ENCODE measurements at places on chromosomes 5 and 9.

GRCh38 chr5:180600554-180601041 lies 9.3 kb upstream of the SCGB3A1 start:
- H3K36me3 ChIP-seq = no peaks in the 10 kb centered on the region
- no peak overlapping the region for H3K27ac ChIP-seq
- H3K4me3 ChIP-seq = no peak overlapping the region
- peaks cover 4% of the 10 kb centered on the region for H3K4me1 ChIP-seq

DNA sequence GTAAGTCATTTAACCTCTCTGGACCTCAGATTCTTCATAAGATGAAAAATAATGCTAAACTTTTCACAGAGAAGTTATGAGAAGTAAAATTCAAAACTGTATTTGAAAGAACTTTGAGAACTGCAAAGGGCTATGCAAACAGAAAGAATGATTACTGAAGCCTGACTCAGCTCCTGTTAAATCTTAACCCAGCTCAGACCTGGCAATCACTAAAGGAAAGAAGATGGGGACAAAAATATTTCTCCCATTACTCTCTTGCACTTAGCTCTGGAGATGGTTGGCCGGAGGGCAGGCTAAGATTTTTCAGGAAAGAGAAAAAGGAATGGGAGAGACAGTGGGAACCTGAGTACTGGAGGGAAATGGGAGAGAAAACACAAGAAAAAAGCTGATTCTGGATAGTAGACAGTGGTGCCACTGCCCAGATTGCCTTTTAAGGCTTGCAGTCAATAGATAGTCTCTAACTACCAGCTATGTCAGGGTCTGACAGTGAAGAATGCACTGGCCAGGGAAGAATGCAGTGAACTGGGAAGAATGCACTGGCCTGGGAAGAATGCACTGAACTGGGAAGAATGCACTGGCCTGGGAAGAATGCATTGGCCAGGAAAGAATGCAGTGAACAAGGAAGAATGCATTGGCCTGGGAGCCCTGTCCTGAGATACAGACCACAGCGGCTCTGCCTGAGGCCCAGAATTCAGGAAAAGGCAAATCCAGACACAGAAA lies 25.2 kb upstream of the CEMIP2 start:
- H3K36me3 ChIP-seq = no peaks in the 10 kb centered on the region
- H3K4me1 ChIP-seq = peaks cover 11% of the 10 kb centered on the region
- no peak overlapping the region for H3K27ac ChIP-seq
- H3K27me3 ChIP-seq = no peaks in the 10 kb centered on the region
- no peak for DNase-seq

DNA sequence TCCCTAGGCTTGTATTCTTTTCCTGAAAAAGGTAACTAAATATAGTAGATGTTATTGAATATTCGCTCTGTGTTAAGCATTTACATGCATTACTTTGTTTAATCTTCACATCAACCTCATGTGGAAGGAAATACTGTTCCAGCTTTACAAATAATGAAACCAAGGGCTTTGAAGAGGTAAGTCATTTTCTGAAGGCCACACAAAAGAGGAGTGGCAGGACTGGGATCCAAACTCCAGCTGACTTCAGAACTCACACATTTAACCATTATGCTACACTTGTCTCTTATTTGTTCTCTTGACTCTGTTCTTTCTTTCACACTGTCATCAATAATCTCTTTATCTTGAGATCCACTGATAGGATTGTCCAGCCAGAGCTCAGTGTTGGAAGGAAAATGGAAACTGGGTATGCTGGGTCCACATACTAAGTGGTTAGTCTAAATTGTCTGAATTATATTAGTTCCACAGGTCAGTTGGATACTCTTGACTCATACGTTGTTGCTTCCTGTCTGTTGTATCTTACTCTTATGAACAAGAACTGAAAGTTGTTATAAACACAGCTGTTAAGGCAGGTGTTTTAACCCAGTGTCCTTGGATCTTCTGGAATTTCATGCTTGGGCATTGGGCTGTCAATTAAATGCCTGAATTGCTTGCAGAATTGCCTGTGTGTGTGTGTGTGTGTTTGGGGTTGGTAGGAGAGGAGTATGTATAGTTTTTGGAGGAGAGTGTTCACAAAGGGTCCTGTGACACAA lies 65.6 kb downstream of the TLE4 start:
- H3K27ac ChIP-seq = peak overlapping the region; percentile 24
- DNase-seq = no peak
- peaks cover 18% of the 10 kb centered on the region for H3K36me3 ChIP-seq
- peaks cover 39% of the 10 kb centered on the region for H3K4me1 ChIP-seq
- H3K27me3 ChIP-seq = no peaks in the 10 kb centered on the region

- no peak overlapping the region for H3K27ac ChIP-seq
- DNase-seq = no peak
- peaks cover 3% of the 10 kb centered on the region for H3K36me3 ChIP-seq
- H3K4me1 ChIP-seq = no peaks in the 10 kb centered on the region
- no peak overlapping the region for H3K4me3 ChIP-seq
Measured at GRCh38 chr5:118060833-118061232, 927.5 kb downstream of the DTWD2 start.

DNA sequence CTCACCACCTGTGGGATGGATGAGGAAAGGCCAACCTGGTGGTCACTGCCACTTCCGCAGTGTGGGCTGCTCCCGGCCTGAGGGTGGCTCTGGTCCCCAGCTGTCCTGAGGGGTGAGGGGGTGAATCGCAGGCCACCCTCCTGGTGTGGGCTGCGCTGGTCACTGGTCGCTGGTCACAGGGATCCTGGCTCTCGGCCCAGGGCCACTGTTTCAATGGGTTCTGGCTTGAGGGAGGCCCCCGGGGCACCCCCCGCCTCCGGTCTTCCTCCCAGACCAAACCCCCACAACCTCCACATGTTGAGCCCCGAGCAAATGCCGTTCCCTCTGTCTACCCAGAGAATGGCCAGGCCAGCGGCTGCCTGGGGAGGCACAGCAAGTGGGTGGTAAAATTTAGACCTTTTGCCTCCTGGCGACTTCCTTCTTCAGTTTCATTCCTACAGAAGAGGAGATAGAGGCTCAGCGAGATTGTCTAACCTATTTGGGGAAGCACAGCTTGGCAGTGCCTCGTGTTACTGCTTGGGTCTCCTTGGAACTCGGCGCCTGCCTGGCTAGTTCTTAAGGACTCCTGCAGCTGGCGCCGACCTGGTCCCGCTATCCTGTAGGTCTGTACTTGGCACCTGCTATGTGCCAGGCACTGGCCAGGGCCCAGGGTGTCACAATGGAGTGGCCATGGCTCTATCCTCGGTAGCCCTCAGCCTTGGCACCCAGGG lies 48.2 kb downstream of the RXRA start:
- no peaks in the 10 kb centered on the region for H3K27me3 ChIP-seq
- H3K4me1 ChIP-seq = peaks cover 20% of the 10 kb centered on the region
- H3K36me3 ChIP-seq = no peaks in the 10 kb centered on the region
- H3K4me3 ChIP-seq = no peak overlapping the region
- no peak overlapping the region for H3K27ac ChIP-seq

DNA sequence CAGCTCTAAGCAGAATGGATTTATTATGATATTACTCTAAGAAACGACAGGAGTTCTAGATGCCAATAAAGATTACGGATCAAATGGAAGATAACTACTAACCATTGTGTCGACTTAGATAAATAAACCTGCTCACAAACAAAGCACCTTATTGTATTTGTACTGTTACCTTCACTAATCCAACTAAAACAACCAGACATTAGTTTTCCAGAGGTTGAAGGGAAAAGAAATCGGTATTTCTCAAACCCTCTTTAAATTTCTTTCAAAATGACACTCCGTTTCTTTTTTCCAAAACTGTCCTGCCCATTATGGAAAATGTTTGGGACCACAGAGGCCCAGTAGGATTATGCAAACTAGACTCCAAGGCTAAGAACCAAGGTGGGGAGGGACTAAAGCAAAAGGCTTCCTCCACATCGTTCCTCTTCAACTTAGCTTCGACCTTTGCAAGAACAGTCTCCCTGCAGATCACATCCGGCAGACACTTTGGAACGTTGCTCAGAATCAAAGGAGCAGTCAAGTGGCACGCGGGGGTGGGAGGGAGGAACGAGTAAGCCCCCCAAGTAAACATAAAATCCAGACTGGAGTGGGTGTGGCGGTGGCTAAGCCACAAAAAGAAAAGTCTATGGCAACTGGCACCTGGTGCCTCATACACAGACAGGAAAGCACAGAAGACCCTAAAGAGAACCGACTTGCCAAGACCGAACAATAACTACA lies 2.7 kb downstream of the MLLT3 start:
- DNase-seq = no peak
- H3K27me3 ChIP-seq = peaks cover 32% of the 10 kb centered on the region
- peak overlapping the region; percentile 96 for H3K4me3 ChIP-seq
- H3K27ac ChIP-seq = peak overlapping the region; percentile 82
- peaks cover 47% of the 10 kb centered on the region for H3K4me1 ChIP-seq

GRCh38 chr5:123561230-123561629 lies 49.3 kb downstream of the CSNK1G3 start:
- H3K4me1 ChIP-seq = no peaks in the 10 kb centered on the region
- no peak for DNase-seq
- H3K27me3 ChIP-seq = no peaks in the 10 kb centered on the region
- H3K36me3 ChIP-seq = peaks cover 15% of the 10 kb centered on the region
- no peak overlapping the region for H3K4me3 ChIP-seq

- no peaks in the 10 kb centered on the region for H3K36me3 ChIP-seq
- H3K27me3 ChIP-seq = no peaks in the 10 kb centered on the region
- no peak overlapping the region for H3K4me3 ChIP-seq
- H3K4me1 ChIP-seq = no peaks in the 10 kb centered on the region
- no peak for DNase-seq
- no peak overlapping the region for H3K27ac ChIP-seq
Measured at GRCh38 chr5:165035520-165035919, 1530.1 kb downstream of the MAT2B start.

- H3K27me3 ChIP-seq = peaks cover 11% of the 10 kb centered on the region
- H3K4me1 ChIP-seq = peaks cover 67% of the 10 kb centered on the region
- H3K36me3 ChIP-seq = no peaks in the 10 kb centered on the region
- DNase-seq = peak; percentile 99
- H3K4me3 ChIP-seq = peak overlapping the region; percentile 81
Measured at GRCh38 chr9:128412120-128412790, 8.4 kb upstream of the CERCAM start.

- H3K36me3 ChIP-seq = no peaks in the 10 kb centered on the region
- H3K27me3 ChIP-seq = peaks cover 3% of the 10 kb centered on the region
- H3K27ac ChIP-seq = no peak overlapping the region
- H3K4me1 ChIP-seq = peaks cover 9% of the 10 kb centered on the region
Measured at GRCh38 chr5:109899163-109899535, 209.4 kb downstream of the MAN2A1 start.

DNA sequence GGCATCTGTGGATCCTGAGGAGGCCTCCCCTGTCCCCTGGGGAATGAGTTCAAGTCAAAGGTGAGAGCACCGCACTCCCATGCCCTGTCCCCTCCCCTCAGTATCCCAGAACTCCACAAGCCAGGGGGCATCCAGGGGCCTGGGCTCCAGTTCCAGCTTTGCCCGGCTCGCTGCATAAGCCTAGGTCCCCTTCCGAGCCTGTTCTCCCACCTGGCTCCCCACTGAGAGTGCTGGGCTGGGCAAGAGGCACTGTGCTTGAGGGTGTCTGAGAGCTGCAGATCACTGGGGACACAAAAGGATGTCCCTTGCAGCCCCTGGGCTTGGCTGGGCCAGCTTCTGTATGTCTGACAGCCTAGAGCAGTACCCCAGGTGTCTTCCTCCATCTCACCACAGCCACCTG lies 4.6 kb downstream of the DOK3 start:
- peaks cover 3% of the 10 kb centered on the region for H3K27me3 ChIP-seq
- H3K27ac ChIP-seq = no peak overlapping the region
- H3K4me1 ChIP-seq = peaks cover 20% of the 10 kb centered on the region
- no peak for DNase-seq
- H3K4me3 ChIP-seq = no peak overlapping the region

GRCh38 chr5:24232041-24232440 lies 412.7 kb downstream of the CDH10 start:
- H3K27ac ChIP-seq = no peak overlapping the region
- no peaks in the 10 kb centered on the region for H3K36me3 ChIP-seq
- no peak for DNase-seq
- H3K27me3 ChIP-seq = no peaks in the 10 kb centered on the region
- H3K4me3 ChIP-seq = no peak overlapping the region

GRCh38 chr5:116013207-116013785 lies 19.0 kb upstream of the ARL14EPL start:
- H3K27me3 ChIP-seq = no peaks in the 10 kb centered on the region
- DNase-seq = no peak
- no peak overlapping the region for H3K27ac ChIP-seq
- H3K4me1 ChIP-seq = no peaks in the 10 kb centered on the region

DNA sequence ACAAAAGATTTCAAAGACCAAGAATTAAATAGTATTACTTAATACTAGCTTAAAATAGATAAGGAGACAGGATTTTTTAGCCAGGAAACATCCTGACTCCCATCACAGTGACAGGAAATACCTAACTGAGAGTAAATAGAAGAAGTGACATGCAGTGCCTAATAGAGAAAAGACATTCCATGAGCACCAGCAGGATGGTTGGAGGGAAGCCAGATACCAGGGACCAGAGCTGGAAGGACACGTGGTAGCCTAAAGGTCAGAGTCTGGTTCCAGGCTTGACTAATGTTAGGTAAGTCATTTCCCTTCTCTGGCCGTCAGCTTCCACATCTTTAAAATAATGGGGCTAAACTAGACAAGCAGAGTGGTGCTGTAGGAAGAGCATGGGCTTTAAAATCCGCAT lies 41.6 kb downstream of the CDK5RAP2 start:
- H3K36me3 ChIP-seq = peaks cover 23% of the 10 kb centered on the region
- no peak for DNase-seq
- H3K27me3 ChIP-seq = no peaks in the 10 kb centered on the region
- H3K27ac ChIP-seq = peak overlapping the region; percentile 38

DNA sequence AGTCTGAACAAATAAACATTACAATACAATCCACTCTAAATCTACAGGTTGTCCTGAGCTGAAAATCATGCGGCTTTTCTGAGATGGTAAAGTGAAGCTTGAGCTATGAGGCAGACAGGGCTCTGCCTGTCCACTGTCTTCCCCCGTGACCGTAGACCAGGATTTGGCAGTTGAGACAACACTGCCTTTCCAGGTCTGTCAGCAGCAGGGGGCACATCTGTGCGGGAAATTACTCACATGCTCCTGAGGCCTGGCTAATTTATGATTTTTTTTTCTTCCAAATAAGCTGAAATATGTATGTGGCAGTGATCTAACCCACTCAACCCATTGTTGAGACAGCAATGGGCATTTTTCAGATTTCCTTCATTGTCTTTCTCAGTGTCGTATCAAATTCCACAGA lies 307.9 kb downstream of the FBXL7 start:
- H3K4me1 ChIP-seq = no peaks in the 10 kb centered on the region
- H3K27ac ChIP-seq = no peak overlapping the region
- peaks cover 22% of the 10 kb centered on the region for H3K36me3 ChIP-seq
- H3K27me3 ChIP-seq = no peaks in the 10 kb centered on the region

- H3K36me3 ChIP-seq = peaks cover 36% of the 10 kb centered on the region
- H3K27ac ChIP-seq = no peak overlapping the region
- H3K27me3 ChIP-seq = no peaks in the 10 kb centered on the region
Measured at GRCh38 chr9:132694144-132694543, 23.9 kb downstream of the GTF3C4 start.

DNA sequence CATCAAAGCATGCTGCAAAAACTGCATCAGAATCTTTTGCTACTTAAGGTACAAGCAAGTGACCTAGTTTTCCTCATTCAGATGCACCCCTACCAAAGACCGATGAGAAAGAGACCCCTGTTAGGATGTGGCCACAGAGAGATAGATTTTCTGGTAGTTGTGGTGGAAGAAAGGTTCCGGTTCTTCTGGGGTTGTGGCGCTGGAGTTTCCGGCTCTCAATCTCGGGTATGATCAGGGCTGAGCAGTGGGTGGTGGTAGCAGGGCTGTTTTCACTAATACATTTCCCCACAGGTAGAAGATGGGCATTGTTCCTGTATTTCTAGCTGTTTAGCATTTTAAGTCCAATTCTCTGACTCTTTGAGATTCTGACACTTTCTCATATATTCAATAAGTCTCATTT lies 58.4 kb downstream of the PCSK1 start:
- no peak overlapping the region for H3K4me3 ChIP-seq
- H3K4me1 ChIP-seq = peaks cover 10% of the 10 kb centered on the region
- no peak overlapping the region for H3K27ac ChIP-seq

Data from neural crest cell (in vitro differentiated cells).